ENCODE measurements at places on chromosomes 5 and 9.

- no peak for DNase-seq
These were observed 115.8 kb downstream of the DRD1 start for GRCh38 chr5:175328176-175328575.

- peak; percentile 38 for DNase-seq
These were observed 1037.3 kb upstream of the ACO1 start for GRCh38 chr9:31347082-31347617.

GRCh38 chr9:70883056-70883455 is 238.4 kb downstream of the TRPM3 start:
- no peak for DNase-seq

GRCh38 chr5:4868140-4868735 is 271.9 kb upstream of the ADAMTS16 start:
- DNase-seq, result peak; percentile 43

GRCh38 chr5:90015584-90016018 is 394.0 kb downstream of the CETN3 start:
- DNase-seq, result no peak

DNA sequence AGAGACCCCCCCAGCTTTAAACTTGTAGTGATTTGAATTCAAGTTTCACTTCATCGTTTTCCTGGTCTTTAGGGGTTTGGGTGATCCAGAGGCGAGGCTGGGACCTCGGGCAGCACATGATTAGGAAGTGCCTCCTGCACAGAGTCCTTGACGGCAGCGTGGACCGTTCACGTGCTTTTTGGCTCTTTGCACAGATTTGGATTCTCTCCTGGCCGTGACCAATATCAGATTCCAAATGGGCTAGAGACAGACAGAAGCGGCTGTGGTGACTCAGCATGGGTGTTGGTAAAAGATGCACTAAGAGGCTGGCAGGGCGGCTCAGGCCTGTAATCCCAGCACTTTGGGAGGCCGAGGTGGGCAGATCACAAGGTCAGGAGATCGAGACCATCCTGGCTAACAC is 117.2 kb upstream of the CACNA1B start:
- DNase-seq, result no peak

DNA sequence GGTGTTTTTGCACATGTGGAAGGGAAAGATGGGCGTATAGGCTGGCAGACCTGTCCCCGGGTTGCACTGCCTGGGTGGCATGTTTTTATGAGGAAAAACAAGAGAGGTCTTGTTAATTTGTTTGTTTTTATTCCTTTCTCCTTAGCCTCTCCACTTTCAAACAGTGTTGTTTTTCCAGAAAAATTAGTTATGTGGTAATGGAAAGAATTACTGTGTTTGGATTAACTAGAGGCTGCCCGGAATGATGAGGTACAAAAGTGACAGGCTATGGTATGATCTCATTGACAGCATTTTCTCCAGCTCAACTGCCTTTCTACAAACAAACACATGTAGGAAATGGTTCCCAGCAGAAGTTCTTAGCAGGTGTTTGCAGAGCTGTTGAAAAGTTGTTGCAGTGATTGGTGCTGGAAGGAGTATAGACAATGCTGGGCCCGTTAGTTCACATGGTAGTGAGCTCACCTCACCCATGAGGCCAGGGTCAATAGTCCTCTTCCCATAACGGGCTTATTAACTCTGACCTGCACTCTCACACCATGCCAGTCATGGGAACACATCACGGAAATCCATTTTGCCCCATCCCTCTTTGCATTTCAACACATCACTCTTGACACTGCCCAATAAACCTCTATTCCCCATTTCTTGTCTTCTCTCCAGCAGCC is 111.3 kb upstream of the SAP30L start:
- no peak for DNase-seq

GRCh38 chr5:116650544-116650943 is 75.9 kb upstream of the SEMA6A start:
- no peak for DNase-seq

- DNase-seq, result no peak
These were observed 214.3 kb downstream of the AGTPBP1 start for GRCh38 chr9:85527331-85528020.

DNA sequence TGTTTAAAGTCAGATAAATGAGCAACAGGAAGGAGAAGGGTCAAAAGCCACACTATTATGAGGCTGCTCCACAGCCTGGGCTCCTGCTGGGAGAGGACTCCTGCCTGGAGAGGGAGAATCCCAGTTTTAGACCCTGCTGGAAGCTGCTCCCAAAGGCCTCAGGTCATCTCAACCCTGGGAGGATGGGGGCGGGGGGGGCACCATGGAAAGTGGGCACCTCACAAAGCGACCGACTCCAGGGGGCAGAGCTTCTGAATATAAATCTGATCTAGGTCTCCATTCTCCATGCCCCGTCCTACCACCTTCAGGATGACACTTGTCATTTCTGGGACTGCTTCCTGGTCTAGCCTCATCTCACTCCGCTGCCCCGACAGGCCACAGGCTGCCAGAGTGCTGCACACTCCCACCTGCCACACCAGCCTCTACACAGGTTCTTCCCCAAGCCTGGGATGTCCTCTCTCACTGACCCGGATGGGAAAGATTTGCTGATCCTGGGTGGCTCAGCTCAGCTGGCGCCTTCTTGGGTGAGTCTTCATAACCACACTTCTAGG is 183.4 kb downstream of the GAPVD1 start:
- DNase-seq, result no peak

DNA sequence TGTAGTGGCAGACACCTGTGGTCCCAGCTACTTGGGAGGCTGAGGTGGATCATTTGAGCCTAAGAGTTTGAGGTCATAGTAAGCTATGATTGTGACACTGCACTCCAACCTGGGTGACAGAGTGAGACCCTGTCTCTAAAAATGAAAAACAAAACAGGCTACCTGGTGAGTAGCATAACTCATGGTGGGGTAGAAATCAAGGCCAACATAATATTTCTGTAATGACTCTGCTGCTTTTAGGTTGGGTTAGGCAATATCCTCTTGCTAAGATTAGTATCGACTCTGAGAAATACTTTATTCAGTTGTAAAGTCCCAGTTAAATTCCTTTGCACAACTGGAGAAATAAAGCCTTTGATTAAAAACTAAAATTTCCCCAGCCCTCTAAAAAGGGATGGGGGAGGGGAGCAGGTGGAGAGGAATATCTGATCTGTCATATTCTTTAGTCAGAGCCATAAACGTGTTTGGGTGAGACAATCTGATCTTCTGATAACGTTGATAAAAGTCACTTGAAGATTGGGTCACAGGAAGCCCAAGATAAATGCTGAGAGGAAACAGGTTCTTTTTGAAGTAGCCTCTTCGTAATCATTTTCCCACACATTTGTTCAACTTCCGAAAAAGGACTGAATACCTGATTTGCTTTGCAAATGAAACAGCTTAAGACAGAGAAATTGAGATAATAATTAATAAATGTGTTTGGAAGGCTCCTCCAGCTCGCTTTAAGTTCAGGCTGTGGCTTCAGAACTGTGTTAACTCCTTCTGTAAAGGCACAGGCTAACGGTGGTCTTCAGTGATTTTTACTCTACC is 14.9 kb downstream of the IL4 start:
- DNase-seq, result no peak

DNA sequence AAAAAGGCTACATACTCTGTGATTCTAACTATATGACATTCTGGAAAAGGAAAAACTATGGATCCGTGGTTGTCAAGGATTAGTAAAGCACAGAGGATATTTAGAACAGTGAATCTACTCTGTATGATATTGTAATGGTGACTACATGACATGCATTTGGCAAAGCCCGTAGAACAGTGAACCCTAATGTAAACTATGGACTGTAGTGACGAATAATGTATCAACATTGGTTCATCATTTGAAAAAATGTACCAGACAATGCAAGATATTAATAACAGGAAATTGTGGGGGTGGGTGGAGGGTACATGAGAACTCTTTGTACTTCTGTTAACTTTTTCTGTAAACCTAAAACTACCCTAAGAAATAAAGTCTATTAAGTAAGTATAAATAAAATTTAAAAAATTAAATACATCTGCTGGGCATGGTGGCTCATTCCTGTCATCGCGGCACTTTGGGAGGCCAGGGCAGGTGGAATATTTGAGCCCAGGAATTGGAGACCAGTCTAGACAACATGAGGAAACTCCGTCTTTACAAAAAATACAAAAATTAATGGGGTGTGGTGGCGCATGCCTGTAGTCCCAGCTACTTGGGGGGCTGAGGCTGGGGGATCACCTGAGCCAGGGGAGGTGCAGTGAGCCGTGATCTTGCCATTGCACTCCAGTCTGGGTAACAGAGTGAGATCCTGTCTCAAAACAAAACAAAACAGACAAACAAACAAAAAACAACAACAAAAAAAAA is 101.7 kb upstream of the TBC1D2 start:
- DNase-seq, result no peak

DNA sequence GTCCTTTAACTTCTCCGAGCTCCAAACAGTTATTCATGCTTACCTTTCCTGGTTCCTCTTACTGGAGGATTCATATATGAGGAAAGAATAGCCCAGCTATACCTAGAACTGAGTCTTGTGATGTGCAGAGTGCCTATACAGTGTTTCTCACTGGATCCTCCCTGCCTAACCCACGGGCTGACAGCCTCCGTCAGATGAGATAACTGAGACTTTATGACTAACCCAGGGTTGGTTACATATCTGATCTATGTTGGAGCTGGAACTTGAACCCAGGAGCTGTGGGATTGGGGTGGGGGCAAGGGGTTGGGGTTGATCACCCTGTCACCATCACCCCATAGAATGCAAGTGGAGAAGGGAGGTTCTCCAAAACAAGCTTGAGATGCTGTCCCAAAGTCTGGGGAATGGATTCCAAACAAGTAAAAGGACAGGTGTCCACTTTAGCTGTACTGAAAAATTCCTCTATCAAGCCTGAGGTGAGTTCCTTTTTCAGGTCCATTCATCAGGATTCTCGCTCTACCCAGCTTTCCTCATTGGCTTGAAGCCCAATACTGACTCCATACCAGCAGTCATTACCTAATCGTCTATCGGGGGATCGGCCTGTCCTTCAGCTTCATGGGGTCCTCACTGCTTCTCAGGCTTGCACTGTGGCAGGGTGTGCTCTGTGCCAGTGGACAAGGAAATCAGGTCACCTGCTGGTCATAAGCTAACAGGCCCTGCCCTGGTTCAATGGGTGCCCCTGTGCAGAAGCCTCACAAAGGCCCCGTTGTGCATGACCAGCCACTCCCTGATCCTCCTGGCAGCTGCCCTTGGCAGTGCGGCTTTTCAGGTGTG is 100.6 kb downstream of the ARHGAP26 start:
- peak; percentile 60 for DNase-seq

- no peak for DNase-seq
These were observed 99.6 kb downstream of the SLCO4C1 start for GRCh38 chr5:102196481-102196880.

DNA sequence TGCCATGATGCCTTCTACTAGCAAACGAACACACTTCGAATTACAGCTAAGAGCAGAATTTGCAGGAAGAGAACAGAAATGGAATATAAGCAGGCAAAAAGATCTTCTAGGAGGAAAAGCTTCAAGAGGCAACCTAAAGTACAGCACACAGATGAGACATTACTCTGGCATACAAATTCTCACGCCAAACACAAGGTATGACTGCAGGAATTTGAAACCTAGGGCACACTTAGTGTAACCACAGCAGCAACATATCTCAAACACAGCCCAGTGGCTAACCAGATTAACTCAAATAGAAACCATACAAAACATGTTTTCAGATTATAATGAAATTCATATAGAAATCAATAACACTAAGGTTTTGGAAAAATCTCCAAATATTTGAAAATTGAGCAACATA is 481.0 kb upstream of the RGMB start:
- DNase-seq, result no peak

- no peak for DNase-seq
These were observed 312.4 kb downstream of the DOCK8 start for GRCh38 chr9:526904-527591.

DNA sequence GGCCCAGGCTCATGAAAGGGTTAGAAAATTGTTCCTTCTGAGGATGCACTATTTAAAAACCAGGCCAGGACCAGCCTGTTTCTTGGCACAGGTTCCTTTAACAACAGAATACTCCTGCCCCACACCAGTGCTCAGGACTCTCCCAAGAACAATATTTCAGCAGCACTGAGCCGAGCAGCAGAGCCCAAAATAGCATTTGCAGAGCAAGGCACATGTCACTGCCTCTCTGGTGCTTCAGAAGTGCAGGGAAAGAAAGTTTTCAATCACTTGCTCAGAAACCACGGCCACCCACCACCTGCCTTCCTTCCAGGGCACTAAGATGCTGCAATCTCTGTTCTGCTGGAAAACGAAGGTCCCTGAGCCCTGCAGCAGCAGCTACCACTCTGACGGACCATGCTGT is 77.6 kb downstream of the SIL1 start:
- no peak for DNase-seq

DNA sequence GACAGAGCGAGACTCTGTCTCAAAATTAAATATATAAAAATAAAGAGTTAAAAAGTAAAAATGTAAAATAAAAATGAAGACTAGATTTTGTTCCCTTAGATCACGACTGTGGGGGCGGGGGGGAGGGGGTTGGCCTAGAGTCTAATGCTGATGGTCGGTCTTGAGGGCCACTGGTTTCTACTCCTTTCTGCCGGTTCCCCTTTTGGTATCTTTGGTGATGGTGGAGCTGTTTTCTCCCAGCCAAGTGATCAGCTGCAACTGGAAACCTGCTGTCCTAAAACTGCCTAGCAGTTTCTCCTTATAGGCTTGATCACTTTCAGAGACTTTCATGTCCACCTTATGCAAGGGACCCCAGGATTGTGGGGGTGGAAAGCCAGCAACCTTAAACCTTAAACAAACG is 1.1 kb downstream of the SRD5A1 start:
- no peak for DNase-seq

GRCh38 chr9:124768750-124769548 is 2.2 kb downstream of the NR6A1 start:
- DNase-seq, result no peak

- no peak for DNase-seq
These were observed 55.5 kb upstream of the FST start for GRCh38 chr5:53424686-53425615.

DNA sequence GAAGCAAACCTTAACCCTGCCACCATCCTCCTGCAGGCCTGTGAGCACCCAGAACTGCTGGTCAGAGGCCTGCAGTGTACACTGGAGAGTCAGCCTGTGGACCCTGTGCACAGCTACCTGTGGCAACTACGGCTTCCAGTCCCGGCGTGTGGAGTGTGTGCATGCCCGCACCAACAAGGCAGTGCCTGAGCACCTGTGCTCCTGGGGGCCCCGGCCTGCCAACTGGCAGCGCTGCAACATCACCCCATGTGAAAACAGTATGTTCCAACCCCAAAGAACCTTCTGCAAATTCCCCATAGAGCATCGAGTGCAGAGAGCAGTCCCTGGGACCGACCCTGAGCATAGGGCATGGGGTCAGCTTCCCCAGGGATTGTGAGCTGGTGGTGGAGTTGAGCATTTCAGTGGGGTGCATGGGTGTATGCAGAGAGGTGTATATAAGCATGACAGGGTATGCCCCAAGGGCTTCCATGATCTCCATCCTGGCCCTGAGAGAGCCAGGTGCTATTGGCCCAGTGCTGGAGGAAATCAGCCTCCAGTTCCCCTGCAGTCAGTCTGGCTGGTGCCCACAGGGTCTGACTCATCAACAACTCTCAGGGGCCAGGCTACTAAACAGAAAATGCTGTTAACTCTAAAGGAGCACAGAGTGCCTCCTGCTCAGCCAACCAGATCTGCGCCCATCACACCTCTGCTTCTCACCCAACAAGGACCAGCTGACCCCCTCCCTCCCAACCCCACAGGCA is 126.2 kb downstream of the SAXO1 start:
- DNase-seq, result no peak

GRCh38 chr9:104911032-104911607 is 16.8 kb downstream of the ABCA1 start:
- no peak for DNase-seq

GRCh38 chr5:139494256-139494655 is 11.7 kb upstream of the STING1 start:
- no peak for DNase-seq
